ENCODE measurements at places on chromosomes 1 and 21. TPM values are rescaled to one million over a fixed set of nuclear protein-coding genes. Genes with fewer than 3 reads are reported as not detected.

The GPX7 gene
- total RNA-seq, result 91.3 TPM

The GNG4 gene
- total RNA-seq, result 2.4 TPM

The PTPN7 gene
- not detected for total RNA-seq

The MAB21L3 gene
- total RNA-seq, result 0.11 TPM

The UBXN10 gene
- 0.39 TPM for total RNA-seq

The MSH4 gene
- under 0.01 TPM for total RNA-seq

The ABCG1 gene
- total RNA-seq, result 2.8 TPM

The TMEM79 gene
- total RNA-seq, result 3.3 TPM

The YBEY gene
- 12.7 TPM for total RNA-seq

The PLA2G2D gene
- total RNA-seq, result not detected

The CRYAA gene
- total RNA-seq, result not detected

The HIVEP3 gene
- 0.43 TPM for total RNA-seq

The PLA2G5 gene
- total RNA-seq, result not detected

The RIMKLA gene
- under 0.01 TPM for total RNA-seq

The PPP1R15B gene
- total RNA-seq, result 56.5 TPM

The EIF3I gene
- 163 TPM for total RNA-seq

All from placental epithelial cell (primary cell).